Stimulated activated CD8-positive, alpha-beta memory T cell treated with anti-CD3 and anti-CD28 coated beads, Interleukin-4, amount 100 ng/mL, for 48 hours (primary cell): ENCODE measurements at places on chromosomes 6 and 20.

DNA sequence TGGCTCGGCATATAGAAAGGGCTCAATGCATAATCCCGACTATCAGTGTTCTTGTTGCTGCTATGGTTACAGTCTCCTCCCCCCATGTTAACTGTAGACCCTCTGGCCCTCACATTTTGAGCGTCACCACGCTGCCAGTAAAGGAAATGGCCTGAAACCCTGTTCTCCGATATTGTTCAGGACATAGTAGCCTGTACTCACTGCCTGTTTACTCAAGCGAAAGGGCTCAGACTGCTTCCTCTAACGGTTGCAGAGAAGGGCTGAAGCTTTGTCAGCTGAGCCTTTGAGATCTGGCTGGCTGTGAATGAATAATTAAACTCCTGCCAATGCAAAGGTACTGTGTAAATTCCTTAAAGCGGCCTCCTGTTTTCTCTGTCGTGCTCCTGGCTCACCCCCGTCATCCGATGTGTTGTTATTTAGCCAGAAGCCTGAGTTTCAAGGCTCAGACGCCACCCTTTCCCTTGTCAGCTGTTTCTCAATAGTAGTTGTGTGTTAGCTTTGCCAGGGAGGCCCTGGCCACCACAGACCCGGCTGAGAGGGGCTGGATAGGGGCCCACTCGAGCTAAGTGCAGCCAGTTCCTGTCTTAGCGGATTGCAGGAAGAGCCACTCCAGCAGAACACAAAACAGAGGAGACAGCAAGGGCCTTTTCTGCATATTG is 31.2 kb upstream of the RALGAPA2 start:
- DNase-seq: no peak

- no peak for DNase-seq
Observed at GRCh38 chr6:169619650-169620049, 82.2 kb downstream of the WDR27 start.

DNA sequence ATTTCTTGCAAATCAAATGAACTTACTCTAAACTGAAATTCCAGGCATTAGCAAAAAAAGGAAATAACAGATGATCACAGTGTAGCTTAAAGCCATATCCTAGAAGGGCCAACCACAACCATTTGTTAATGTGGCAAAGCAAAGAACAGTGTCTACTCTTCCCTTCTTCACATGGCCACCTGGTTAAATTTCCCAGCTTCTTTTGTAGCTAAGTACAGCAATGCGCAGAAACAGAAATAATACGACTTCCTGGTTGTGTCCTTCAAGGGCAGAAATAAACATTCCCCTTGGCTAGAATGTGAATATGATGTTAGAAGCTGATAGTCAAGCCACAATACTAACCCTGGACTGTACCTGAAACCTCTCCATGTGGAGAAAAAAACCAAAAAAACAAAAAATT is 9.6 kb downstream of the SNX3 start:
- DNase-seq: no peak

- DNase-seq: no peak
Observed at GRCh38 chr20:36074983-36075382, 79.6 kb upstream of the EPB41L1 start.

GRCh38 chr20:14208956-14209355 is 128.5 kb downstream of the FLRT3 start:
- DNase-seq: no peak

DNA sequence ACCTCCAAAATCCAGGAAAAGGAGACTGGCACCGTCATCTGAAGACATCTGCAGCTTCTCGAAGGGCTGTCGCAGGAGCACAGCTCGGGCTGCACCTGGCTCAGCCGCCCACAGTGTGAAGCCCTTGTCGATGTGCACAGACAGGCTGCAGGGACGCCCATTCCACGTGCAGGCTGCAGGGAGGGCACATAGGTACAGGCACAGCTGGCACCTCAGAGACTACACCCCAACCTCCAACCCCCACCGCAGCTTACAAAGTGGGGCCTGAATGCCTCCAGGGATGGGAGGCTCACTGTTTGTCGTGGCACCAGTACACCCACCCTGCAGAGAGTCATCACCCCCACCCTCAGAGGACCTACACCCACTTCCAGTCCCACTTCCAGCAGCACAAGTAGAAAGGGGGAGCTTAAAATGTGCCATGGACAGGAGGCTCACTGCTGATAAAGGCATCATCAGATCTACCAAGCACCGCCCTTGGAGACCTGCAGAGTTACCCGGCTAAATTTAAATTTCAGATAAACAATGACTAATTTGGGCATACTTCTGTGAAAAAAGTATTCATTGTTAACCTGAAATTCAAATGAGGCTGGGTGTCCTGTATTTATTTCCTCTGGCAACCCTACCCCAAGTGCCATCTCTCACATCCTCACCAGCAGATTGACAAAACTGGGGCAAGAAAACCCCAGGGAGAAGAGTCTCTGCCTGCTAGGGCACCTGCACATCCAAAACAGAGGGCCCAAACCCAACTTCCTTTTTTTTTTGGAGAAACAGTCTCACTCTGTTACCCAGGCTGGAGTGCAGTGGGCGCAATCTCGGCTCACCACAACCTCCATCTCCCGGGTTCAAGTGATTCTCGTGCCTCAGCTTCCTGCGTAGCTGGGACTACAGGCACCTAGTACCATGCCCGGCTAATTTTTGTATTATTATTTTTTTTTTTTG is 7.7 kb upstream of the CDK5RAP1 start:
- DNase-seq: no peak

DNA sequence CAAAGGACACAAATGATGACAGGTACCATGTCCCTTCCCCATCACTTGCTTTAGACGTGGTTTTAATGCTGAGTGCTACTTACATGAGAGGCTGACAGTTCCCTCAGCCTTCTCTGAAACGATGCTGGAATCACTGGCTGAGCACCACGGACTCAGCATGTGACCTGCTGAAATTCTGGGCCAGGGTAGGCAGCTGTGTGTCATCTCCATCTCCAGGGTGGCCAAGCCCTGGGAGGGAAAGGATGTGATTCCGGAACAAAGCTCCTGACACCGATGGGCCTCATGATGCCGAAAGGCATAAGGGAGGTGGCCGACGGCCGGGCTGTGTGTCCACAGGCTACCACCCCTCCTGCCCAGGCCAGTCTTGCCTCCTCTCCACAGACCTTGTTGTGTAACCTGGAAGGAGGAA is 184.3 kb upstream of the CST7 start:
- DNase-seq: no peak

DNA sequence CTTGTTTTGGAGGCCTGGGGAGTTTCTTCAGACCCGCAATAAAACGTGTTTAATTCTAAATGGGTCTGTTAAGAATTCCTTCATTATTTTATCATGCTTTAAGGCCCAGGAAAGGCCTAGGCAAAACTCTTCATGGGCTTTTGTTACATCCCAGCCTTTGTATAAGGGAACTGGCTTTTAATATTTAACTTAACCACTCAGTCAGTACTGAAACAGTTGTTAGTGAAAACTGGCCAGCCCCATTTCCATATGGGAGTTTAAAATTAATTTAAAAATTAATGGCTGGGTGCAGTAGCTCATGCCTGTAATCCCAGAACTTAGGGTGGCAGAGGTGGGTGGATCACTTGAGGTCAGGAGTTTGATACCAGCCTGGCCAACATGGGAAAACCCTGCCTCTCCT is 213.2 kb upstream of the FKBP1C start:
- DNase-seq: no peak

GRCh38 chr6:124132256-124132655 is 328.6 kb downstream of the NKAIN2 start:
- no peak for DNase-seq
